ENCODE measurements at places on chromosomes 1 and 21.
A peak's percentile ranks its signal among the peaks of the same experiment; 100 is the strongest.

DNA sequence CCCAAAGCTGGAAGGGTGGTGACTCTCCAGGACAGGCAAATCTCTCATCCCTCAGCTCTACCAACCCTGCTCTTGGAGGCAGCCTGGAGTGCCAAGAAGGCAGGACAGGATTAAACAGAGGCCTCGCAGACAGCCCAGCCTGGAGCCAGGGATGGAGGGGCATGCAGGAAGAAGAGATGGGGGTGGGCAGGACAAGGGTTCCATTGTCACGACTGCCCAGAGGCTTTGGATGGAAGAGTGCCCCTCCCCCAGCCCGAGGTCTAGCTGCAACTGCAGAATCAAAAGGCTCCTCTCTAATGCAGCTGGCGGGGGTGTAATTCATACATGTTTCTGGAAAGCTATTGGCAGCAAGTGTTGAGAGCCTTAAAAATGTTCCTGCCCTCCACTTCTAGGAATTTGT, 8.8 kb downstream of the RAB7B start:
- DNase-seq, result peak; percentile 86

DNA sequence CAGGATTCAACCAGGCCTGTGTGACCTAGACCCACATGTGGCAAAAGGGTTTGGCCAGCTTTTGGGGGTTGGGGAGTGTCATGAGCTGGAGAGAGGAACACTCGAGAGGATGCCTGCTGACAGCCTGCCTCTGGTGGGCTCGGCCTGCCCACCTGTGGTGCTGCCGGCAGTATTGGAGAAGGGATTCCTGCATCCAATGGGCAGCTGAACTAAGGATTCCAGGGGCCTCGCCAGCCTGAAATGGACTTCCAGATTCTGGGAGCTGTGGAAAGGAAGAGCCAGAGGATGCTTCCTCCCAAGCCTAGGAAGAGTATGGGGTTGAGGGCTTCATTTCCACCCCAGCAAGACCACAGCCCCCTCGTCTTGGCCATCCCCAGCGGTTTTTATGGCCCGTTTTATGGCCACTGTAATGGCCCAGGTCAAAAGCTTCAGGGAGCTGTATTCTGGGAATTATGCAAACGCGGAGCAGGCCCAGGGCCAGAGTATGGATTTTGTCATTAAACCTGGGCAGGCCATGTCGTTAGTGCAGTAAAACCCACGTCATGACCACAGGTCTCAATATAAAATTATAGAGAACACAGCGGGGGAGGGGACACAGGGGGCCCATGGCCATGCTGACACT, 63.6 kb downstream of the TMEM53 start:
- DNase-seq, result no peak

DNA sequence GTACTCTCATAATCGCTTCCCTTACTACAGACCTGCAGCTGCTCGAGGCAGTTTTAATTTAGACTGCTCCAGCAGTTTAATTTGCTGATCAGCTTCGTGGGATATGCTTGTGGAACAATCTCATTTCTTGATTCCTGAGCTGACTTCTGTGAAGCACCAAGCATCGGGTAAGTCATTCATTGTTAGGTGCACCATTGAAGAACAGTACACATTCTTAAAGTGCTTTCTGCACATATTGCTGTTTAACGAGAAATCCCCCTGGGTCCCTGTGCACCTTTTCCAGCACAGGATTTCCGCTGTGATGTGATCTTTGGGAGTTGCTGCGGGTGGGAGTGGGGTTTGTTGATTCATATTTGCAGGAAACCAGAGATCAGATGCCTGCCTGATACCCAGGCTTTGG, 9.1 kb downstream of the GALNT2 start:
- DNase-seq, result no peak

DNA sequence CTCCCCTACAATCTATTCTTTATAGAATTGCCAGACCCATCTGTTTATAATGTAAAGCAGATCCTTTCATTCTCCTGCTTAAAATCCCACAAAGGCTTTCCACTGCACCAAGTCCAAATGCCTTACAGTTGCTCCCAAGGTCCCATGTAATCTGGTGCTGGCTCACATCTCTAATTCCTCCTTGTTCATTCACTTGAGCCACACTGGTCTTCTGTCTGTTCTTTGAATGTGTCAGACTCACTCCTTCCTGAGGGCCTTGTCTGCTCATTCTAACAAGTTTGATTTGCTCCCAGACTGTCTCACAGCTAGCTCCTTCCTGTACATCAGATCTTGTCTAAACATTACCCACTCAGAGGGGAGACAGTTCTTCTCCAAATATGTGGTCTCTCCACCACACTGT, 38.9 kb downstream of the ALG14 start:
- DNase-seq, result peak; percentile 27

GRCh38 chr1:51418384-51418959, 88.1 kb upstream of the TTC39A start:
- no peak for DNase-seq

DNA sequence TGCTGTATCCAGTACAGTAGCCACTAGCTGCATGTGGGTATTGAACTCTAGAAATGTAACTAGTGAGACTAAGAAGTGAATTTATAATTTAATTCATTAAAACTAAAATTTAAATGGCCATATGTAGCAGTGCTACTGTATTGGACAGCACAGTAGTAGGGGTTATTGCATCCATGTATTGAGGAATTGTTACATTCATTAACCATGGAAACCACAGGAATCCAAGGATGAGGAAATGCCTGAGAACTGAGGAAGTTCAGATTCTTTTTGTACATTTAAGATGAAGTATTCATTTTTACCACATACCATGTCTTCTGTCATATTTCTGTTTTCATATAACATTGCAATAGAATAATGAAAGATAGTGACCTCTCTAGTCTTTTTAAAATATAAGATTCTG, 2.6 kb downstream of the MTF2 start:
- peak; percentile 19 for DNase-seq

- no peak for DNase-seq
Observed at GRCh38 chr21:27196651-27197050, 229.8 kb upstream of the ADAMTS5 start.

DNA sequence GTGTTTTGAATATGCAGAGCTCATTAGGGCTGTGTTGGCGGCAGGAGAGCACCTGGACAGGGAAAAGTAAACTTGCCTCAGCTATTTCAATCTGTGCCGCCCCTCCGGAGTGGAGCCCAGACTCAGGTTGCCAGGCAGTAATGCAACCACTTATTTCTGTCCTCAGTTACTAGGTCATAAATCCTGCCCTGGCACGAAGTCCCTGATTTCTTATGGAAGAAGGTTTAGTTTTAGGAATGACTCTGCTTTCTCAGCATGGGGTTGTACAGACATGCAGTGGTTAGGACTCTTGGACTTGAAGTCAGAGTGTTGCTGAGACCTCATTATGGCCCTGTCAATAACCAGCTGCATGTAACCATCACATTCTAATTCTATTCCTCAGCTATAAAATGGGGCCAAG, 98.3 kb upstream of the FGGY start:
- peak; percentile 39 for DNase-seq

DNA sequence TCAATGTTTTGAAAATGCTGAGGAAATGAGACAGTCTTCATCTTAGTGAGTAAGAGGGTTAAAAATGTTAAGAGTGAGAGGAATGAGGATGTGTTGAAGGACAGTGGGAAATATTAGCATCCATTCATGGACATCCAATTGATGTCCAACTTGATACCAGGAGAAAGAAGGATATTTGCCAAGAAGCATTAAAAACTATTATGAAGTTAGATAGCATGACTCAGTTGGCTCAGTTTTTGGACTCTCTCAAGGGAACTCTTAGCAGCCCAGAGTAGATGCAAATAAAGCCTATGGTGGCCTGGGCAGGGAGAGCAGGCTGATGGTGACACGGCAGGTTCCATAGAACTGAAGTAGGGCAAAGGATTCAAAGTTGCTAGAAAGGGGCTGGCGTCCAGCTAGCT, 171.0 kb downstream of the ZZZ3 start:
- DNase-seq, result peak; percentile 48

GRCh38 chr1:48726139-48726538, 50.6 kb downstream of the BEND5 start:
- DNase-seq, result no peak

GRCh38 chr1:17192394-17193221, 12.3 kb upstream of the PADI1 start:
- DNase-seq, result no peak

- DNase-seq, result peak; percentile 45
Observed at GRCh38 chr21:37253991-37254390, 13.1 kb downstream of the VPS26C start.

DNA sequence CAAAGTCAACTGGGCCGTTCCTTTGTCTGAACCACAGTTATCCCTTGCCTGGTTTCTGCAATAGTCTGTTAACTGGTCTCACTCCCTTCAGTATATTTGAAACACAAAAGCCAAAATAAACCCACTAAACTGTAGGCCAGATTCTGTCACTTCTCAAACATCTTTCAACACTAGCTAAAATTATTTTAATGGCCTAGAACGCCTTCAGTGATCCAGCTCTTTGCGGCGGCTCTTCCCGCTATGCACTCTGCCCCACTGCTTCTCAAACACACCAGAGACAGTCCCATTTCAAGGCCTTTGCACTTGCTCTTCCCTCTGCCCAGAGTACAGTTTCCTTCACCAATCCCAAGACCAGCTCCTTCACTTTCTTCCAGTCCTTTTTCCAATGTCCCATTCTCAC, 9.2 kb downstream of the SAMSN1 start:
- no peak for DNase-seq

Measured in tongue (tissue), 3 donors.